ENCODE measurements at places on chromosomes 4 and X.

- no peak for DNase-seq
Observed at GRCh38 chr4:105166066-105166465, 19.4 kb downstream of the TET2 start.

DNA sequence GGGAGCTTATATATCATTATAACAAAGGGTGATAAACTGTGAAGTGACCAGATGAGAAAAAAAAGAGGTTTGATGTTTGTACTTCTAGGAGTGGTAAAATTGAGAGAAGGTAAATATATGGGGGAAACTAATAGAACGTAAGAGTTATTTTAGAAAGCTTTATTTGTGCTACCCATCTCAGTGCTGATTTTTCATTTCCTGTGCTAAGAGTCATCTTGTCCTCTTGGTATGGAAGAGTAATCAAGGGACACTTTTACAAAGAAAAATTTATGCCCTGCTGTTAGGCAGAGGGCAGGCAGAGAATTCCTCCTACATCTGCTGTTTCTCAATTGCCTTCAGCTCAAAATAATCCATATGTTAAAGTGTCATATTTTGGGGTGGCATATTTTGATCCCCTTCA, 49.6 kb upstream of the BMP2K start:
- no peak for DNase-seq

DNA sequence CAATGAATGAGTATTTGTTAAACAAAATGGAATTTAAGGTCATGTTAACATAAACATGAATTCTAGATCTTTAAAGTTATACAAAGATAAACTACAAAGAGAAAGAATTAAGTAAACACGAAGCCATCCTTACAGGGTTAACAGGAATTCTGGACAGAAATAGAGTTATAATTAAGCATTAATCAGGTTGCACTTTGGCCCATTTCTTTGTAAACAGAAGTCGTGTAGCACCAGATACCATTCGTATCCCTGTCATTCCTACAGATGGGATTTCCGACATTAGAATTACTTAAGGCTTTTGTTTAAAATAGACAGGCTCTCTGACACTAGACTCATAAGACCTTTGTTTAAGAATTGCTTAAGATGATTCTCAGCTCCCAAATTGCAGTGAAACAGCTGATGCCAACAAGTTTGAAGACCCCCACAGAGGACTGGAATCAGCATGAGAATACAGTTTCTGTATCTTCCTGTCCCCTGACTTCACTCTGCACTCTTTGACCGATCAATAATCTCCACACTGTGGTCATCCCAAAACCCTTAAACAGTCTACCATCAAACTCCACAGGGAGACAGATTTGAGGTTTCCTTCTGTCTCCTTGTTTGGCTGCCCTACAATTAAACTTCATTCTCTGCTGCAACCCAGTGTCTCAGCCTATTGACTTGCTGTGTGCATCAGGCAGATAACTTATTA, 22.3 kb upstream of the TMEM150C start:
- DNase-seq = no peak

DNA sequence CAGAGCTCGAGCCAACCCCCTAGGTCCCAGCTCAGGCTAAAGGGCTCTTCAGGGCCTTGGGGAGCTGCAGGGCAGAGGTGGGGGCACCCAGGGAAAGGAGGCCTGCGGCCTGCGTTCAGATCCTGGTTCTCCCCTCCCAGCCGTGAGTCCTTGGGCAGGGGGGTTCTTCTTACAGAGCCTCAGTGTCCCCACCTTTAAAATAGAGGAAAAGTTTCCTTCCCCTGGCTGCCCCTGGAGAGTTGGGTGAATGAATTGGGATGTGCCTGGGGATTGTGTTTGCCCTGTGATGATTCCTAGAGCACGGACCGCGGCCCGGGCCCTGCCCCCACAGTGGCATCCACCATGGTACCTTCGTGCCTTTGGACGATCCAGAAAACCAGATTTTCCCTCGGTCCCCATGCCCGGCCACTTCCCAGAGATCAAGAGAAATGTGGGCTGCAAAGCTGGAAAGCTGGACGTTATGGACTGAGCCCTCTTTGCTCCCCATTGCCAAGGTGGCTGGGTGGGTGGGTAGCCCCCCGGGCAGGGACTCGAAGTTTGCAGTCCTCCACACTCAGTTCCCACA, 11.4 kb downstream of the HTRA3 start:
- DNase-seq = no peak

GRCh38 chrX:4710618-4711433, 997.4 kb upstream of the PRKX start:
- DNase-seq = peak; percentile 14

DNA sequence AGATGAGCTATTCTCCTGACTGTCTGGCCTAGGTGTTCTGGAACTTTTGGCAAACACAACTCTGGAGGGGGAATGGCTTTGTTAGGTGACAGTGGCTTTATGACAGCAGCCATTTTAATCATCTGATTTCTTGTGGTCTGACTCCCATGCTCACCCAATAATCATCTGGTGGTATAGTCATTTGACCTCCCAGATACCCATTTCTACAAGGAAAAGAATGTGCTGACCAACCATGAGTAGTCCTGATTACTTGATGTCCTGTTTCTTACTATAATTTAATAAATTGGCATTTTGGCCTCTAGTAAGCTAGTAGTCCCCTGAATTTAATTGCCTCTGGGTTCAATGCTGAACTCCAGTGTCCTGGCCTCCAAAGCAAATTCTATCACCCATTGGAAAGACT, 109.9 kb upstream of the DUSP21 start:
- no peak for DNase-seq

DNA sequence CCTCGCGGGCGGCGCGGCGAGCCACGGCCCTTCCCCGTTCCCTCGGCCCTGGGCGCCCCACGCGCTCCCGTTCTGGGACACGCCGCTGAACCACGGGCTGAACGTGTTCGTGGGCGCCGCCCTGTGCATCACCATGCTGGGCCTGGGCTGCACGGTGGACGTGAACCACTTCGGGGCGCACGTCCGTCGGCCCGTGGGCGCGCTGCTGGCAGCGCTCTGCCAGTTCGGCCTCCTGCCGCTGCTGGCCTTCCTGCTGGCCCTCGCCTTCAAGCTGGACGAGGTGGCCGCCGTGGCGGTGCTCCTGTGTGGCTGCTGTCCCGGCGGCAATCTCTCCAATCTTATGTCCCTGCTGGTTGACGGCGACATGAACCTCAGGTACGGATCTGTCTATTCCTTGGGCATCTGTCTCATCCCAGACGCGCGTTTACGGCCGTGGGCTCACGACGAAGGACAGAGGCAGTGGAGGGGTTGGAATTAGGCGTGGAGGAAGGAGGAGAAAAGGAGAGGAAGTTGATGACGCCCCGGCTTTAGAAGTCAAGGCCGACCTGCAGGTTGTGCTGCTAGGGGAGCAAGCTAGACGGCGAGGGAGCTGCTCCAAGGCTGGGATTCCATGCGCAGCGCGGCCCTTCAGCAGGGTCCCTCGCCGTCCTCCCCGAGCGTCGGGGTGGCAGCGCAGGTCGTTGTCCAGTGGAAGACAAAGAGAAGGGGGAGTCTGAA, 792 bp downstream of the SLC10A4 start:
- DNase-seq = no peak

- DNase-seq = no peak
Observed at GRCh38 chr4:106317815-106318214, 1.5 kb downstream of the AIMP1 start.

DNA sequence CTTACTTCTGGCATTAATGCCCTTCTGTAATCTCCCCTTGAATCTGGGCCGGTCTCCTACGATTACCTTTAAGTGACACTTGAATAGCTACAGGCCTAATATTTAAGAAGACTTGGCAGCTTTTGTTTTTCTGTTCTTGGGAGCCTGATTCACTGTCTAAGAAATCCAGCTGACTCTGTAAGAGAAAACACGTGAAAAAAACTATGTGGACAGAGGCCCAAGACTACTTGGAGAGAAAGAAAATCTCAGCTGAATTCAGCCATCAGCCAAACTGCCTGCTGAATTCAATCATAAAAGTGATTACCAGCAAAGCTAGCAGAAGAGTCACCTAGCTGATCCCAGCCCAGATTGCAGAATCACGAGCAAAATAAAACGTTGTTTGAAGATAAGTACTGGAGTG, 521.2 kb downstream of the MID1IP1 start:
- no peak for DNase-seq

DNA sequence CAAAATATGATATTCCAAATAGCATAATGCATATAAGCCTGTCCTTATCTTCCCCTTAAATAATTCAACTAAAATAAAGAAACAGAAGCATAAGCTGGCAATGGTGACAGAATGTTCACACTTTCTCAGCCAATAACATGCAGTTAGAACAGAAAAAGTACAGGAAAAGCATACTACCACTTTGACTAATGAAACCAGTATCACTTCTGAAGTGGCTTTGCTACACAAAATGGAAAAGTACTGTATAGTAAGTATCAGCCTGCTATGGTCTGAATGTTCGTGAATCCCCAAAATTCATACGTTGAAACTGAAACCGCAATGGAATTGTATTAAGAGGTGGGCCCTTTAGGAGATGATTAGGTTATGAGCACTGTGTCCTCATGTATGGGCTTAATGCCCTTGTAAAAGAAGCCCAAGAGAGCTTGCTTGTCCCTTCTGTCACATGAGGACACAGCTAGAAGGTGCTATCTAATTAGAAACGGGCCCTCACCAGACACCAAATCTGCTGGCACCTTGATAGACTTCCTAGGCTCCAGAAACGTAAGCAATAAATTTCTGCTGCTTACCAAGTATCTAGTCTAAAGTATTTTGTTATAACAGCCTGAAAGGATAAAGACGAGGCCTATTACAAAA, 102.6 kb downstream of the PRDM5 start:
- no peak for DNase-seq

DNA sequence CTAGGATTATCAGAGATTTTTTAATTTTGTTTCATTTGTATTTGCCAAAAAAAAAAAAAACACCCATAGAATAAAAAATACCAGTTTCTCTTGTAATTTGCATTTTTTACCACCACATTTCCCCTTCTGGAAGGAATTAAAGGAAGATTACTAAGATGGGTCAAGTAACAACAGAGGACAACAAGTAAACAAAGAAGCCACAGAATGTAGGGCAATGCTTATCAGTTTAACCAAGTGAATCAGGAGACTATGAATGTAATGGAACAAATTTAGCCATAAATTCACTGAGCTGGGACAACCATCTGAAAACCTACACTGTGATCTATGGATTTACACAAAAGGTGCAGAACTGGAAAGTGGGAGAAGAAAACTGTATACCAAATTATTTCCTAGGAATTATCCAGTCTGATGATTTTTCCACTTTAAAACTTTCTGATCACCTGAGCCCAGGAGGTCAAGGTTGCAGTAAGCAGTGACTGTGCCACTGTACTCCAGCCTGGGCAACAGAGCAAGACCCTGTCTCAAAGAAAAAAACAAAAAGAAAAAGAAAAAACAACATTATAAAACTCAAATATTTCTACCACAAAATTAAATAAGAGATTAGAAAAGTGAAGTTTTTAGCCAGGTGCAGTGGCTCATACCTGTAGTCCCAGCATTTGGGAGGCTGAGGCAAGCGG, 32.4 kb downstream of the LRBA start:
- no peak for DNase-seq

Measured in SIG-M5 (cell line).